ENCODE measurements at places on chromosomes 12 and 14.
A peak's percentile ranks its signal among the peaks of the same experiment; 100 is the strongest.

GRCh38 chr12:79402606-79403005 lies 288.2 kb downstream of the PAWR start:
- no peak for DNase-seq

DNA sequence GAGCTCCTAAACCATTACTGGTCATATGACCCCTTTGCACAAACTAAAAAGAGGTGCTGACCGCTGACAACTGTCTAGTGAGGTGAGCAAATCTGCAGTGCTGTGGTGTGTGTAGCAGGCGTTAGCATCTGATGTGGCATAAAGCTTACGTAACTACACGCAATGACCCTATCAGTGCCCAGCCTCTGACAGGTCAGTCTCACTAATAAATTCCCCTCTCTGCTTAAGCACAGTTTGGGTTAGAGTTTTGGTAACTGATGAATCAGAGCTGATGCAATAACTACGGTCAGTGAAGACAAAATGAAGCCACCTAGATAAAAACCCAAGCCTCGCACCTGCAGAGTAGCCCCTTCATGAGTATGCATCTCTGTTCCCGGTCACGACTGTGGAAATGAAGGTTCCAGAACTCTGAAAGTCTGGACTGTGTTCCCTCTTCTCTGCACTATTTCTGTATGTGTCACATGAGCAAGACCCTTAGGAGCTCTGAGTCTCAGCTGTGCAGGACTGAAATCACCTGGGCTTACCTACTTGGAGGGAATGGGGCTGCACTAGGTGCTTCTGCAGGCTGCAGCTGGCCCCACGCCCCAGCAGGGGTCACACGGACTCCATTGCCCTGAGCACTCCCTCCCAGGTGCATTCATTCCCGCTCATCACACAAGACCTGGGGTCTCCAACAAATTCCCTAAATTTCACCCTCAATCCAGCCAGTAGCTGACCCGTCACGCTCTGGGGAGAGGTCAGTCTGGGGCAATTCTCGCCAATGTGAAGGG lies 54.4 kb downstream of the RIMBP2 start:
- DNase-seq, result no peak

DNA sequence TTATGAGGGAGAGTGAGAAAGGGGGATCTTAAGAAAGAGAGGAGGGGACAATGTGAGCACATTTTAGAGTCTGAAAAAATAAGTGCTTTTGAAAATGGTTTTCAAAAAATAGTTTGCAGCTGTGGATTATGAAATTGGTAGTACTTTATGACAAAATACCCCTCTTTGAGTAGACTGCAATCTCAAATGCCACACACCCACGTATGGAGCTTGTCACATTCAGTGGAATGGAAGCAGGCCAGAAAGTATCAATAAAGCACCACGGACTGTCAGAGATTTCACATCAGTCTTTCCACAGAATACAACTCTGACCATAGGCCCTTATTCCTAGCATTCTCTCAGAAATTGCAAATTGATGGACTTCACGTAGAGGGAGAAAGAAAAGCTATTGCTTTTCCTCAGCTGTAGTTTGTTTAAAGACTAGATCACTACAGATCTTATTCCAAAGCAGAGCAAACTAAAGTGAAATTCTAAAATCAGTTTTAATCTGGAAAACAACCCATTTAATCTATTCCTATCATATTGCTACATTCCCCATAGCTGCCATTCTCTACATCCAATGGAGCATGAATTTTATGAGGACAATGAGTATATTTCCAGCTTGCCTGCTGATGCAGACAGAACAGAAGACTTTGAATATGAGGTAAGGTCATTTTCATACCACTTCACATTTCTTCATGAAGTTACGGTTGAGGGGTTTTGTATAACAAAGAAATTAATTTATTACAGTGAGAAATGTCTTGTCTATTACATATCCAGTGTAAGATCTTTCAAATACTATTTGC lies 321.3 kb downstream of the PDZRN4 start:
- DNase-seq, result peak; percentile 67

DNA sequence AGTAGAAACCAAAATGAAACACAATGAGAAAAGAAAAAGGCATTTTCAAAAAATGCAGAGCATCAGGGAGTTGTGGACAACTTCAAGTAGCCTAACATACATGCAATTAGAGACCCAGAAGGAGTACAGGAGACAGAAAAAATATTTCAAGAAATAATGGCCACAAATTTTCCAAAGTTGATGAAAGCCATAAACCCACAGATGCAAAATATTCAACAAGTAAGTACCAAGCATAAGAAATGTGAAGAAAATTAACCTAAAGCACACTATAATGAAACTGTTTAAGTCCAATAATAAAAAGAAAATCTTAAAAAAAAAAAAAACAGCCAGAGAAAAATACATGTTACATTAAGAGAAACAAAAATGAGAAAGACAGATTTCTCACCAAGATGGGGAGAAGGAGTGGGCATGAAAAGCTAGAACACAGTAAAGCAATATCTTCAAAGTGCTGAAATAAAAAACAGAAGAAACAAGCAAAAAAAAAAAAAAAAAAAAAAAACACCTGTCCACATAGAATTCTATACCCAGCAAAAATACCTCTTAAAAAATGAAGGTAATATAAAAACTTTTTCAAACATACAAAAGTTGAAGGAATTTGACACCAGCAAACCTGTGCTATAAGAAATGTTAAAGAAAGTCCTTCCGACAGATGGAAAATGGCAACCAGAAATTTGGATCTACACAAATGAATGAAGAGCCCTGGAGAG lies 77.1 kb downstream of the PRKAB1 start:
- no peak for DNase-seq

GRCh38 chr12:102885043-102885932 lies 31.8 kb downstream of the PAH start:
- DNase-seq, result no peak

DNA sequence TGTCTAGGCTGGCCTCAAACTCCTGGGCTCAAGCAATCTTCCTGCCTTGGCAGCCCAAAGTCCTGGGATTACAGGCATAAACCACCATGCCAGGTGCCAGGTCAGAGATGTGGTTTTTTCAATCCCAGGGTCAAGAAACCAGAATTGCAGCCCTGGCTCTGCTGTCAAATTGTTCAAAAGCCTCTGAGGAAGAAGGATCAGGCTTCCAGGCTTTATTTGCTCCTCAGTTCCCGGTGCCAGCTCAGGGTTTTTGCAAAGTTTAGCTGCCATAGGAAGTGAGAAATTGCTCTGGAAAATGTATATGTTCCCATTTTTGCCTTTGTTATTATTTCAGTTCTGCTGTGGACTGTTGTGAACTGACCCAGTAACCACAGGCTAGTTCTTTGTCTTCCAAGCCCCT lies 28.7 kb downstream of the WNT5B start:
- DNase-seq, result no peak

GRCh38 chr12:56361487-56362129 lies 1.0 kb downstream of the APOF start:
- no peak for DNase-seq

DNA sequence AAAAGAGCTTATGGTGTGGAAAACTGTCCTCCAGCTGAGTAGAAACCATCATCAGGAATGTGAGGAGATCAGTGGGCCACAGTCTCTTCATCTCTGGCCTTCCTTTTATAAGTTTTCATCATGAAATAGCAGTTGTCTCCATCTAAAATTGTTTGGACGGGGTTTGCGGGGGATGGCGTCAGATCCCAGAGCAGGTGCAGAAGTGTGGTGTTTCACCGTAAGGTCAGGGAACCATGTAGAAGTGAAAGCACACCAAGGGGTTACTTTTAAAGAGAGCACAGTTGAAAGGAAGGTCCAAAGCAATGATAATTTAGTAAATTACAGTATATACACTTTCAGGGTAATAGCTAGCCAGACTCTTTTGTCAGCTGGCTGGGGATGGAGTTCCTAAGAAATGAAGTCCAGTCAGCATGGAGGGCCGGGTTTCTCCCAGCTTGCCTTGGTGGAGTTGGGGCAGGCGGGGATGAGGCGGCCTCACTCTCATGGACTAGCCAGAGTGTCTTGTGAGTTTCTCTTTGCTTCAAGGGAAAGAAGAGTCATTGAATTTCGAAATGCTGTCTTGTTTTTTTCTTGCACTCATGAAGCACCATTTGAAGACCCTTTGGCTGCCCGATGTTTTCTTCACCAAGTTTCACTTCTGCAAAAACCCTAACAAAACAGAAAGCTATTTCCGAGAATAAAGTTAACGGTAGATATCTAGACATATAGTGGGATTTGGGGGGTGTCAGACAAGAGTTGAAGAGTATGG lies 100.6 kb downstream of the ETV6 start:
- no peak for DNase-seq

GRCh38 chr12:52086944-52087835 lies 7.7 kb downstream of the SMIM41 start:
- no peak for DNase-seq

DNA sequence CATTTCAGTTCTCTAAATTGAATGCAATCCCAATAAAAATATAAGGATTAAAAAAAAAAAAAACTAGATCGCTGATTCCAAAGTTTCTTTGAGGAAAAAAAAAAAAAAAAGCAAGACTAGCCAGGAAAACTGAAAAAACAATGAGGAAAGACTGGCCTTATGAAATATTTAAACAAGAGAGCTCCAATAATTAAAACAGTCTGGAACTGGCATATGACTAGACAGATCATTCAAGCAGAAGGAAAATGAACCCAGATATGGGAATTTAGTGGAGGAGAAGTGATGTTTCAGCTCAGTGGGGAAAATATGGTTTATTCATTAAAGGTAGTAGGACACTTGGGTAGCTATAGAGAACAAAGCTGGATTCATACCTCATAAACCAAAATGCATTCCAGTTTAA lies 42.0 kb upstream of the TBC1D15 start:
- no peak for DNase-seq

Data from NCI-H187 (cell line).